ENCODE measurements at places on chromosomes 1 and 21.

DNA sequence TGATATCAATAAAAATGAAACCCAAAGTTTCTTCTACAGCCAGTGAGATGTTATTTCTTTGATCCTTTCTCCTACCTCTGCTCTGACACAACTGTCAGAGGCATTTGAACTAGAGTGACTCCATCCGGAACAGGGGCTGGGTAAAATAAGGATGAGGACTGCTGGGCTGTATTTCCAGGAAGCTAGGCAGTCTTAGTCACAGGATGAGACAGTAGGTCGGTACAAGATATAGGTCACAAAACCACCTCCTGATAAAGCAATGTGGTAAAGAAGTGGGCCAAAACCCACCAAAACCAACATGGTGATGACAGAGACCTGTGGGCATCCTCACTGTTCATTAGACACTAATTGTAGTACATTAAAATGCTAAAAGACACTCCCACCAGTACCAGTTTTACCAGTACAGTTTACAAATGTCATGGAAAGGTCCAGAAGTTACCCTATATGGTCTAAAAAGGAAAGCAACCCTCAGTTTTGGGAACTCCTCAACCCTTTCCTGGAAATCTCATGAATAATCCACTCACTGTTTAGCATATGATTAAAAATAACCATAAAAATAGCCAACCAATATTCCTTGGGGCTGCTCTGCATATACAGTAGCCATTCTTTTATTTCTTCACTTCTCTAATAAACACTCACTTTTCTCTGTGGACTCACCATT, 96.7 kb downstream of the GABPA start:
- no peak for DNase-seq

DNA sequence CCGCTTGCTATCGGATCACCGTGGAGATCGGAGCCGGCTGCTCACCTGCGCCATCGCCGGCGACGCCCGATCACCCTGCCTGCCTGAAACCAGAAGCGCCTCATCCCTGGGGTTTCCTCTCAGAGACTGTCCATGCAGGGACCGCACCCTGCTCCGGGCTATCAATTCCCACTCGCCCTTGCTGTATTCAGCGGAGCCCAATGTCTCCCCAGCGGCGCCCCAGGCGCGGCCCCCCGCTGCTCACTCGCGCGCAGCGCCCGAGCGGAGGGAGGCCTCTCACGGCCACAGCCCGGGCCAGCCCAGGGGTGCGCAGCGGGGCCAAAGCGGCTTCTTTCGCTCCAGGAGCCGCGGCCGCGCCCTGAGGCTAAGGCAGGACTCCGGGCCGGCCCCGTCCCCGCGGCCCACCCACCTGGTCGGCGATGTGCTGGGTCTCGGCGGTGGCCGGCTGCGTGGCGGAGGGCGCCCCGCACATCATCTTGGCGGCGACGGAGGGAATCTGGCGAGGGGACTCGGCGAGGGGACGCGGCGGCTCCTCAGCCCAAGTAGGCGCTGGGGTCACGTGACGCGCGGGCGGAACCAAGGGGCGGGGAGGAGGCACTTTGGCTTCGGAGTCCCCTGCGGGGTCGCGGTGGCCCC, at the start of gene CSTB:
CSTB (minus strand) TSS at position 514 of the 636 bp plus-strand sequence; CDS start at position 475, 39 bp downstream.
- DNase-seq = peak; percentile 80

- no peak for DNase-seq
Observed at GRCh38 chr1:30892671-30893073, 15.9 kb downstream of the SDC3 start.

GRCh38 chr1:93676427-93676826, 5.2 kb downstream of the BCAR3 start:
- no peak for DNase-seq

DNA sequence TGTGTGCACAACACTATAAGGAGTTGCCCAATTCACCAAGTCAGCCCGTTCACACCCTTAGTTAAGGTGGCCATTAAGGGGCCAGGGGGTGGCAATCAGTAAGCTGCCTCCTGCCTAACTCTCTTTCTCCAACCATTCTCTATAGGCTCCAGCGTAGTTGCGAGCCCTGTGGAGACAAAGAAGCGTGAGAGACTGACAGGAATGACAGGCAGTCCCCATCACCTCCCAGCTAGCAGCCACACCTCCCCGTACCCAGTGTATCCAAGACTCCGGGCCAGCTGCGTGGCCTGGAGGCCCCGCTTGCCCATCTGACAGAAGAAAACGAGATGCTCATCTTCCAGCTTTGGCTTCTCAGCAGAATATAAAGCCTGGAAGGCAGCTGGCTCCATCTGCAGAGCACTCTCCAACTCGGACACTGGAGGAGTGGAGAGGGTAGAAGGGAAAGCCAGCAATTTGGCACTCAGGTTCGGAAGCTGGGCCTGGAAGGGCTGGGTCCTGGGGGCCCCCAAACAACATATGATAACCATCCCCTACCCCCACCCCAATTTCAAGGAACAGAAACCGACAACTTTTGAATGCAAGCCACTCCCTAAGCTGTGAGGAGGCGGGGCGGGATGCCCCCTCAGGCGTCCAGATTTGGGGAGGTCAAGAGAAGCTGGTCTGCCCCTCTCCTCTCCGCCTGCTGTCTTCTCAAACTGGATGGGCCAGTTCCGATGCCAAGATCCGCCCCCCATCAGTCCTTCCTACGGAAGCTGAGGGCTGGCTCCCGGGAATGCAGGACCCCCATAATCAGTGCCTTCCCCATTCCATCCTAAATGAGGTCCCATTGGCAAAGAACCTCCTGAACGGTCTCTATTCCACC, 872 bp downstream of the TSTD1 start:
- no peak for DNase-seq

DNA sequence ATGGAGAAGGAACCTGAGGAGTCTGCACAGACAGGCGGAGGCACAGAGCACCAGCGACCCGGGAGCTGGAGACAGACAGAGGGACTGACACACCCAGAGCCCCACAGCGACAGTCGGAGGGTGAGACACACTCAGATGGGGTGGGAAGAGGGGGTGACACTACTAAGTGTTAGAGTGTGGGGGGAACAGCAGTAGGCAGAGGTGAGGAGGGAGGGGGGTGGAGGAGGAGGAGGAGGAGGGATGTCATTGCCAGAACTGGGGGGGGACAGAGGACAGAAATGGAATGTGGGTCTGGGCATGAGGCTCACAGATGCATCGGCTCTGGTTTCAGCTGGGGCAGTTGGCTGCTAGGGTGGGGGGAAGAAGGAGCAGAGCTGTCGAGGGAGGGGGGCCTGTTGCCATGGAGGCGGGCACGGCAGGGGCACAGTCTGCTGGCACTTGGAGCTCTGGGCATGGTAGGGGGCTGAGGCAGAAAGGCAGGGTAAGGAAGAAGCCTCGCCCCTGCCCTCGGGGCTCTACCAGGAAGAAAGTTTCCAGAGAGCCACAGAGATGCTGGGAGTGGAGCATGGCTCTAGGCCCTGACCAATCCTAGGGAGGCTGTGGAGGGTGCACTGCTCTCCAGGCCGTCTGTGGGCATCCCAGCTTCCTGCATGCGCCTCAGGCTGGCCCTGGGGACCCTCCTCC, 37.3 kb downstream of the AHDC1 start:
- no peak for DNase-seq

DNA sequence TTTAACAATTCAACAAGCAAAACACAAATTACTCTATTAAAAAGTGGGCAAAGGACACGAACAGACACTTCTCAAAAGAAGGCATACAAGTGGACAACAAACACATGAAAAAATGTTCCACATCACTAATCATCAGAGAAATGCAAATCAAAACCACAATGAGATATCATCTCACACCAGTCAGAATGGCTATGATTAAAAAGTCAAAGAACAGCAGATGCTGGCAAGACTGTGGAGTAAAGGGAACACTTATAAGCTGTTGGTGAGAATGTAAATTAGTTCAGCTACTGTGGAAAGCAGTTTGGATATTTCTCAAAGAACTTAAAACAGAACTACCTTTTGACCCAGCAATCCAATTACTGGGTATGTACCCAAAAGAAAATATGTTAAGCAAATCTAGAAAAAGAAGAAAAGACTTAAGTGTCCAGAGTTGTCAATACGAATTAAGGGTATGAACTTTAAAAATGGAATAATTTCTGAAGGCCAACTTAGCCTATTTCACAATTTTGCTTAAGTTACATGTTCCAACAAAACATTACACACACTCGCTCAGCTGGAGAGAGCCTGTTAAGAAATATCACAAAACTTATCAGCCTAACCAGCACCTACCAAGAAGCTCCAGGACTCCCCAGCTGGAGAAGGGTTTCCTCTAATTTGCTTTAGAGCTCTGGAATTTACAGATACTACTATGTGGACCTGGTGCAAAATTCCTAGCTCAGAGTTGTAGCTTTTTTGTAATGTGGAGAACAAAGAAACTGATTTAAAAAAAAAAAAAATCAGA, 232.1 kb downstream of the DUSP10 start:
- no peak for DNase-seq

DNA sequence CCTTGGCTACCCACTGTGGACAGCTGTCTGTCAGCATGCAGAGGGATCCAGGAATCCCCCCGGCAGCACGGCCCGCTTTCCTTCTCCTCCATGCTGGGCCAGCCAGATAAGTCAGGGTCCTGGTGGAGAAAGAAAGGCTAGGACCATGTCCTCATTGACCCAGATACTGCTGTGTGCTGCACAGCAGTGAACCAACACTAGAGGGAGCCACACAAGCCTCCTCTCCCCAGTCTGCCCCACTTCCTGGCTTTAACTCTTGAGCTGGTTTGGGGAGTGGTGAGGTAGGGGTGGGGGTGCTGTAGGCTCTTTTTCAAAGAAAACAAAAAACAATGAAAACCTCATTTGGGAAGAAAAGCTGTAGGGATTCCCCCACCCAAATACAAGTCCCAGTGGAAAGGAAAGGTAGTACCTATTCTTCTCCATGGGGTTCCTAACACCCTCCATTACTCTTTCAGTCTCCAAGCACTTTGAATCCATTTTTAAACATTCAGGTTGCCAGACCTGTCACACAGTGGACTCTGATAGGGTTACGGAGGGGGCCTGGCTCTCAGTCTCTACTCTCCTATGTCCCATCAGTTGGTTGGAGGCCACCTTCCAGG, 84.9 kb upstream of the CD1D start:
- no peak for DNase-seq

DNA sequence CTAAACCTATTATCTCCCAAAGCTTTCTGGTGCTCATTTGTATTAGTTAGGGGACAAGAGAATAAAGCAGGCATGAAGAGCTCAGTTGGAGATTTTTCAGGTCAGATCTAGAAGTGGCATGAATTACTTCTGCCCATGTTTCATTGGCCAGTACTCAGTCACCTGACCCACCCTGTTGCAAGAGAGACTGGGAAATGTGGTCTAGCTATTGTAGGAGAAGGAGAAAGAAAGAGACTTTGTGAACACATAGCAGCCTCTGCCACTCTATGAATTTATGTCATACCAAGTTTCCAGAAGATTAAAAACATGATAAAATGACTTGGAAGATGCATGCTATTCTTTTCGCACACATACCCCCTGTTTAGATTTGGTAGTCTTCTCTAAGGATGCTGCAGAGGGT, 302.3 kb upstream of the RUNX1 start:
- no peak for DNase-seq

DNA sequence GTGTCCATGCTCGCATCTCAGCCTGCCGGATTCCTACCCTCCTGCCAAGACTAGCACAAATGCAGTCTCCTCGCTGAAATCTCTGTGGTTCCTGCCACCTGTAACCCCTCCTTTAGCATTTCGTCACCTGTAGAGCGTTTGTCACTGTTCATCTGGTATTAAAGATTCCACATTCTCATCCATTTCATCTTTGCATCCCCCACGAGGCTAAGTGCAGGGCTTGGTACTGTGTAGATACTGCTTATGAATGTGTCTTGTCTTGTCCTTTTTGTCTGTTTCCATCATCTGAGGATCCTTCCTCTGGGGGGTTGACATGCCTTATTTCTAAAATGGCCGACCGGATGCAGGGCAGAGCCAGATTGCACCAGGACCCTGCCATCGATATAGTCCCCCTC, 53.7 kb upstream of the DNAJC6 start:
- no peak for DNase-seq

- no peak for DNase-seq
Observed at GRCh38 chr1:22217811-22218460, 75.0 kb upstream of the WNT4 start.

- DNase-seq = no peak
Observed at GRCh38 chr1:39900662-39901463, 854 bp downstream of the MYCL start.

DNA sequence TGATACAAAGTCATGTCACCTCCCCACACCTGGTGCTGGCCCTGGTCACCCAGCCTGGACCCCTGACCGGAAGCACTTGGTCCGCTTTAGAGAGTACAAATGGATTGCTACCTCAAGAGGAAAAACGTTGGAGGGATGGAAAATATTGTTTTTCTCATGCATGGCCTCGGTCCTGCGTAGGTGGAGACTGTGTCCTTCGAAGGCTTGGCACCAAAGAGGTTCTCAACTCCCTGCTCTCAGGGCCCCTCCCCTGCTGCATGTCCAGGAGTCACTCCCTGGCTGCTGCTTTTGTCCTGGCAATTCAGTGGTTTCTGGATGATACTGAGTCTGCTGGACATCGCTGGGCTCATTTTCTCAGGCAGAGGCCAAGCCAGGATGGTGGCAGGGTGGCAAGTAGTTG, 529.8 kb downstream of the KIF26B start:
- no peak for DNase-seq

GRCh38 chr1:69570356-69570755, 2.6 kb downstream of the LRRC7 start:
- no peak for DNase-seq

DNA sequence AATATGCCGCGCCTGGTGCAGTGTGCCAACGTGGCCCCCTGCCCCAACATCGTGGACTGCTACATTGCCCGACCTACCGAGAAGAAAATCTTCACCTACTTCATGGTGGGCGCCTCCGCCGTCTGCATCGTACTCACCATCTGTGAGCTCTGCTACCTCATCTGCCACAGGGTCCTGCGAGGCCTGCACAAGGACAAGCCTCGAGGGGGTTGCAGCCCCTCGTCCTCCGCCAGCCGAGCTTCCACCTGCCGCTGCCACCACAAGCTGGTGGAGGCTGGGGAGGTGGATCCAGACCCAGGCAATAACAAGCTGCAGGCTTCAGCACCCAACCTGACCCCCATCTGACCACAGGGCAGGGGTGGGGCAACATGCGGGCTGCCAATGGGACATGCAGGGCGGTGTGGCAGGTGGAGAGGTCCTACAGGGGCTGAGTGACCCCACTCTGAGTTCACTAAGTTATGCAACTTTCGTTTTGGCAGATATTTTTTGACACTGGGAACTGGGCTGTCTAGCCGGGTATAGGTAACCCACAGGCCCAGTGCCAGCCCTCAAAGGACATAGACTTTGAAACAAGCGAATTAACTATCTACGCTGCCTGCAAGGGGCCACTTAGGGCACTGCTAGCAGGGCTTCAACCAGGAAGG, 4.3 kb downstream of the GJB3 start:
- DNase-seq = no peak

GRCh38 chr21:29496337-29496736, 197.6 kb downstream of the BACH1 start:
- no peak for DNase-seq

All from activated CD8-positive, alpha-beta memory T cell treated with anti-CD3 and anti-CD28 coated beads for 1 hour (primary cell).